ENCODE measurements at places on chromosomes 4 and X.

DNA sequence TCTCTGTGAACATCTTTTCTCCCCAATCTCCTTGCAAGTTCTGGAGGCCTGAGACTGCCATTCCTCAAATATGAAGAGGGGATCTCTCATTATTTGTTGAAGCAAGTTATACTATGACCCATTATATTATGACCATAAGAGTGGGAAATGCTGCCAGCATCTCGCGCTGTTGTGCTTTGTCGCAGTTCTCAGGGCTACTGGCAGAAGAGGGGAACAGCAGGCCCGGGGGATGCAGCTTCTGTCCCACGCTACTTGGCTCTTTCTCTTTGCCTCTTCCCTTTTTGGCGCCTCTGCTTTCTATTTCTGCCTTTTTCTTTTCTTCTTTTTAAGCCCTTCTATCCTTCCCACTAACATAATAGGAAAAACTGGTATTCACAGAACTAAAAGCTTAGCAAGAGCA, 64.2 kb downstream of the GEMIN8 start:
- DNase-seq, result no peak

- no peak for DNase-seq
These were observed 756.3 kb upstream of the ATOH1 start for GRCh38 chr4:93072292-93072691.

DNA sequence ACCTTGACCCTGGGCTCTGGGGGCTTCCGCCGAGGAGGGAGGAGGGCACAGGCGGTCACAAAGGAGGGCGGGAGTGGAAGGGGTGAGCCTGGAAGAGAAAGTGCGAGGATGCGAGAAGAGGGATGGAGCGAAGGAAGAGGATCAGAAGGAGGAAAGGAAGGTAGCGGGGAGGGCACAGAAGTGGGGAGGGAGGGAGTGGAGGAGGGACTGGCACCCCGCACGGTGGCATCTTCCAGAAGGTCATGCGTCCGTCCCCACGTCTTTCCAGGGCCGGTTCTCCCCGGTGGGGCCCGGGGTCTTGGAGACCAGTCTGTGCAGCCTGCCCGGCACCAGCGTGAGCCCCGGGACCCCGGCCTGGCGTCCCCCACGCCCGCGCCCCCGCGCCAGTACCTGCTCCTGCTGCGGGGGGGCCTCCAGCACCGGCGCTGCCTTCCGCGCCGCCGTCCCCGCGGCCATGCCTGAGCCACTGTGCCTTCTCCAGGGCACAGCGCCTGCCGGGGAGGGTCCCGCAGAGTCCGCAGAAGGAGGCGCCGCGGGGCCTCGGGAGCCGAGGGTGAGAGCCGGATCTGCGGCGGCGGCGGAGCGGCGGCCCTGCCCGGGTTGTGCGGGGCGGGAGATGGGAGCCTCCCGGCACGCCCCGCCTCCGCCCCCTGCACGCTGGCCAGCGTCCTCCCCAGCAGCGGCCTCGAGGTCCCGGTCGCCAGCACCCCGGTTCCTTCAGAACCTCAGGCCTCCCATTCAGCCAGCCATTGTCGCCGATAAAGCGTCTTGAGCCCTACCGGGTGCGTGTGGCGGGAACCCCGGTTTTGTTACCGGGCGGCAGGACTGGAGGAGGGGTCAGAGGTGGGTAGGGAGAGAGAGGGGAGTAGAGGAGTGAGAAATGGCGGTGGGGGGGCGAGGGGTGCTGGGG, at the start of gene RNF175:
Gene RNF175, minus strand, starts transcription at position 618 of the 910 bp plus-strand sequence. Its CDS starts 162 bp downstream, at position 456.
- no peak for DNase-seq

GRCh38 chrX:121323337-121323736, 275.9 kb downstream of the GLUD2 start:
- DNase-seq, result no peak

GRCh38 chrX:23871905-23872546, 35.7 kb downstream of the APOO start:
- no peak for DNase-seq

- DNase-seq, result no peak
These were observed 208.8 kb downstream of the GRIA3 start for GRCh38 chrX:123392921-123393320.

DNA sequence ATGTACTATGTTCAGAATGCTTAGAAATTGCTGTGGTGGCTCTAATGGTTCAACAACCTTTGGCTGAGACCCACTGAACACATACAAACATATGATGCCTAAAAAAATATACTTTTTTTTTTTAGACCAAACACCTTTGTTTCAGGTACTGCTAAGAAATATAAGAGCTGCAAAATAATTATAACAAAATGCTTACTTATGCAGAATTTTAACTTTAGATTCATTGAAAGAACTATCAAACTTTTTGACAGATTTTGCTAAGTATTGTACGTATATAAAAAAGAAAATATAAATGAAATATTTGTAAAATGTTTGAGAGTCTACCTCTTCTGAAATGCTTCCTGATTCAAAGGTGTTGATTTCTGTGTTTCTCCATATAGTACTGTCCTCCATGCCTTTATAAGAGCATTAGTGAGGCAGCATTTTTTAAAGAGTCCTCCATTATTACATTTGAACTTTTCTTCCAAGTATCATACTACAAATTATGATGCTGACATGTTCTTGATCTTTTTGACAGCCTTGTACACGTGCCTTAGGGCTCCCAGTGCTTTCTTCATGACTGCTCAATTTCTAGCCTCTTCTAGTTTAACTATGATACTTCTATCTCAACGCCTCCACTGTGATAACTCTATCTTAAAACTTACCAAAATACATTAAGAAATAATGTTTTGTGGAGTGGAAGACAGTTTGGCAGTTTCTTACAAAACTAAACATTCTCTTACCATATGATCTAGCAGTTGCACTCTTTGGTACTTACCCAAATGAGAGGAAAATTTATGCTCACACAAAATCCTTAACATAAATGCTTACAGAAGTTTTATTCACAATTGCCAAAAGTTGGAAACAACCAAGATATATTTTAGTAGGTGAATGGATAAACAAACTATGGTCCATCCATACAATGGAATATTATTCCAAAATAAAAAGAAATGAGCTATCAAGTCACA, 212.2 kb upstream of the MAB21L2 start:
- DNase-seq, result no peak

DNA sequence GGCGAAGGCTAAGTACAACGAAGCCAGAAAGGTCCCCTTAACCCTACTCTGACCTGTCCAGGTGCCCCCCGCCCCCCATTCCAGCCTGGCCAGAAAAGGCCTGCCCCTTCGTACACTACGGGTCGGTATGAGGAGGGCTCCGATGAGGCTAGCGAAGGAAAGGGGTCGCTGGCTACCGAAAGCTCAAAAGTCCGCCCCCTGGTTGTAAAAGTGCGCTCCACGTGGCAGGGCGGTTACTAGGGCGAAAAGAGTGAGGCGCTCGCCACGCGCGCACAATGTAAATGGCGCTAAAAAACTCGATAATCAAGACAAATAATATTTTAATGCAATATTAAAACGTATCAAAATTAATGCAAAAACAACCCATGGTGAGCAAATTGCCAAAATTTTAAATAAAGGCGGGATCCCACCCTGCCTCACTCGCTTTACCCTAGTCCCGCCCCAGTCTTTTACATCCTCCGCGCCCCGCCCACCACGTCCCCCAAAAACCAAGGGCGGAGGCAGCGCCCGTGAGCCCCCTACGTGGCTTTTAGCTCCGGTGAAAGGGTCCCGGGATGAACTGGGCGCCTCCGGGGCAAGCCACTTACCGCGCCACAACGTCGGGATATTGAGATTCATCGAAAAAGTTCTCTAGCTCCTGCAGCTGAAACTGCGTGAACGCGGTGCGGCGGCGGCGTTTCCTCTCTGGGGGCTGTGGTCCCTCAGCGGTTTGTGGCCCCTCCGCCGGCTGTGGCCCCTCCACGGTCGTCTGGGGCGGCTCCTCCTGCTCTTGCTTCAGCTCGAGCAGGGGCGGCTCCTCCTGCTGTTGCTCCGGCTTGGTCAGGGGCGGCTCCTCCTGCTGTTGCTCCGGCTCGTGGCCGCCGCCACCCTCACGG, 929 bp downstream of the ESX1 start:
- DNase-seq, result no peak

DNA sequence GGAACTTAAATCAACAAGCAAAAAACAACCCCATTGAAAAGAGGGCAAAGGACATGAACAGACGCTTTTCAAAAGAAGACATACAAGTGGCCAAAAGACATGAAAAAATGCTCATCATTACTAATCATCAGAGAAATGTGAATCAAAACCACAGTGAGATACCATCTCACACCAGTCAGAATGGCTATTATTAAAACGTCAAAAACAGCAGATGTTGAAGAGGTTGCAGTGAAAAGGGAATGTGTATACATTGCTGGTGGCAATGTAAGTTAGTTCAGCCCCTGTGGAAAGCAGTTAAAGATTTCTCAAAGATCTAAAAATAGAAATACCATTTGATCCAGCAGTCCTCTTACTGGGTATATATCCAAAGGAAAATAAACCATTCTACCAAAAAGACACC, 22.6 kb downstream of the RTL9 start:
- no peak for DNase-seq

DNA sequence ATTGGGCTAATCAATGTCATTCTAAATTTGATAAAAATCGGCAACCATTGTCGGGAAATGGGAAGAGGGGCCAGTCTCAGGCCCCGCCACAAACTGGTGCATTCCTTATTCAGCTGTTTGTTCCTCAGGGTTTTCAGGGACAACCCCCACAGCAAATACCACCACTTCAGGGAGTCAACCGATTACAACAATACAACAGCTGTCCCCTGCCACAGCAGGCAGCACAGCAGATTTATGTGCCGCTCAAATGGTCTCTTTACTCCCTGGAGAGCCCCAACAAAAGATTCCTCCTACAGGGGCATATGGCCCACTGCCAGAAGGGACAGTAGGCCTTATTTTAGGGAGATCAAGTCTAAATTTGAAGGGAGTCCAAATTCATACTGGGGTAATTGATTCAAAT, 61.8 kb downstream of the ZNF732 start:
- DNase-seq, result no peak

DNA sequence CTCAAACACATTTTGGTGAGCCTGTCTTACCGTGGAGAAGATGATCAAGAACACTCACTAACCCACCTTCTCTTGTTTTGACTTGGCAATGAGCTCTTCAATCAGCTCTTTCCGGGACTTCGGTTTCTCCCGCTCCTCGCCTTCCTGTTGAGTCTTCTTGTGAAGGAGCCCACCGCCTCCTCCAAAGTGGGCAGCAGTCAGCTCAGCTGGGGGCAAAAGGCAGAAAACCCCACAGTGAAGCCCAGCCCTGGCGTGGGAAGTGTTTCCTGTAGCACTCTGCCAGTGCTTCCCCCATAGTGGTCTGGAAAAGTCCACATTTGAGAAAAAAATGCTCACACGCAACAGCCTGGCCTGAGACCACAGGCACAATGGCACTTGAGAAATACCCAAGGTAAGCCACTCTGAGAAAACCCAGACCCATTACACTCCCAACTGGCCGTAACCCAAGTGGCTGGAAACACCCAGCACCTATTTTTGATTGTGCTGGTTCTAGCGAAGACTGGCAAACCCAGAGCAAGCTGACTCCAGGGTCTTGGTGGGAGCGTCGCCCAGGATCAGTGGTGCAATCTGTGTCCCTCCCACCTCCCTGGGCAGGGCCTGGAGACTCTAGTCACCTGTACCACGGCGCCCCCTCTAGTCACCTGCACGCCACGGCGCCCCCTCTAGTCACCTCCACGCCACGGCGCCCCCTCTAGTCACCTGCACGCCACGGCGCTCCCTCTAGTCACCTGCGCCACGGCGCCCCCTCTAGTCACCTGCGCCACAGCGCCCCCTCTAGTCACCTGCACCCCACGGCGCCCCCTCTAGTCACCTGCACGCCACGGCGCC, 8.6 kb downstream of the NOP14 start:
- no peak for DNase-seq

- no peak for DNase-seq
These were observed 577.4 kb upstream of the INTU start for GRCh38 chr4:127055357-127055756.

GRCh38 chr4:84479663-84480062, 19.4 kb downstream of the NKX6-1 start:
- DNase-seq, result no peak

GRCh38 chr4:43337707-43338106, 445.2 kb downstream of the GRXCR1 start:
- no peak for DNase-seq

GRCh38 chrX:132409780-132410556, 78.9 kb downstream of the MBNL3 start:
- DNase-seq, result no peak

DNA sequence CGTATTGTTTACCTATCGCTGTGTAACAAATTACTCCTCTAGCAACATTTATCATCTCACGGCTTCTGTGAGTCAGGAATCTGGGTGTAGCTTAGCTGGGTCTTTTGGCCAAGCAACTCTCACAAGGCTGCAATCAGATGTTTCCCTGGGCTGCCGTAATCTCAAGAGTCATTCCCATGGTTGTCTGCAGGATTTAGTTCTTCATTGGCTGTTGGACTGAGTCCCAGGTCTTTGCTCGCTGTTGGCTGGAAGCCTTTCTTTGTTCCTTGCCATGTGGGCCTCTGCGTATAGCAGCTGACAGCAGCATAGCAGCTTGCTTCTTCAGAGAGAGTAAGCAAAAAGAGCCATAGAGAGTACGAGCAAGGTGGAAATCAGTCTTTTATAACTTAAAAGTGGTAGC, 16.8 kb downstream of the POLR2B start:
- DNase-seq, result no peak

DNA sequence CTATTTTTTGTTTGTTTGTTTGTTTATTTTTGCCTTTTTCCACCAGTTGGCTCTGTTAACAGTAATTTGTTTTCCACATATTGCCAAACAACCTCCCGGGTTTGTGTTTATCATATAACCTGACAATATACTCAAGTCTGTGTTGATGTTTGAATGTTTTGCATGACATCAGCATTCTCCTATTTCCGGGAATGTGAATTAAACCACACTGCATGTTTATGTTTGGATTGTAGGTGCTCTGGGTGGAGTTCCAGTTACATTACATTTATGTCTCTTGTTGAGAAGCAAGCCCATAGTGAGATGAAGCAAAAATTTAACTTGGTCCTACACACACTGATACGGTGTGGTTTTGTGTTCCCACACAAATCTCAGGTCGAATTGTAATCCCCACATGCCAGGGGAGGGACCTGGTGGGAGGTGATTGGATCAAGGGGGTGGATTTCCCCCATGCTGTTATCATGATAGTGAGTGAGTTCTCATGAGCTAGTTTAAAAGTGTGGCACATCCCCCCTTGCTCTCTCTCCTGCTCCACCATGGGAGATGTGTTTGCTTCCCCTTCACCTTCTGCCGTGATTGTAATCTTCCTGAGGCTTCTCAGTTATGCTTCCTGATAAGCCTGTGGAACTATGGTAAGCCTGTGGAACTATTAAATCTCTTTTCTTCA, 54.4 kb upstream of the CLNK start:
- DNase-seq, result no peak

- no peak for DNase-seq
These were observed 40.3 kb upstream of the GALNT7 start for GRCh38 chr4:173128199-173128890.

DNA sequence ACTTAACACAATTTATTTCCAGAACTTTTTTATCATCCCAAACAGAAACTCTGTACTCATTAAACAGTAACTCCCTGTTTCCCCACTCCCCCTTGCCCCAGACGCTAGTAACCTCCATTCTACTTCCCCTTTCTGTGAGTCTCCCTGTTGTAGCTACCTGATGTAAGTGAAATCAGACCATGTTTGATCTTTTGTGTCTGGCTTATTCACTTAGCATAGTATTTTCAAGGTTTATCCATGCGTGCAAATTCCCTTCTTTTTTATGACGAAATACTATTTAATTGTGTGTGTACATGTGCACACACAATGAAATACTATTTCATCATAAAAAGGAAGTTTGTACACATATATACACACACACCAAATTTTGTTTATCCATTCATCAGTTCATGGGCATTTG, 5.2 kb downstream of the PKD2 start:
- DNase-seq, result no peak

- no peak for DNase-seq
These were observed 4.4 kb upstream of the INPP4B start for GRCh38 chr4:142850478-142850877.
